Cerebellar nuclear complex (tissue), 1 donor: ENCODE measurements at places on chromosomes 4 and X.

- DNase-seq, result no peak
Measured at GRCh38 chr4:25970226-25970675, 56.2 kb downstream of the SMIM20 start.

- no peak for DNase-seq
Measured at GRCh38 chr4:9970399-9971011, 50.8 kb downstream of the SLC2A9 start.

DNA sequence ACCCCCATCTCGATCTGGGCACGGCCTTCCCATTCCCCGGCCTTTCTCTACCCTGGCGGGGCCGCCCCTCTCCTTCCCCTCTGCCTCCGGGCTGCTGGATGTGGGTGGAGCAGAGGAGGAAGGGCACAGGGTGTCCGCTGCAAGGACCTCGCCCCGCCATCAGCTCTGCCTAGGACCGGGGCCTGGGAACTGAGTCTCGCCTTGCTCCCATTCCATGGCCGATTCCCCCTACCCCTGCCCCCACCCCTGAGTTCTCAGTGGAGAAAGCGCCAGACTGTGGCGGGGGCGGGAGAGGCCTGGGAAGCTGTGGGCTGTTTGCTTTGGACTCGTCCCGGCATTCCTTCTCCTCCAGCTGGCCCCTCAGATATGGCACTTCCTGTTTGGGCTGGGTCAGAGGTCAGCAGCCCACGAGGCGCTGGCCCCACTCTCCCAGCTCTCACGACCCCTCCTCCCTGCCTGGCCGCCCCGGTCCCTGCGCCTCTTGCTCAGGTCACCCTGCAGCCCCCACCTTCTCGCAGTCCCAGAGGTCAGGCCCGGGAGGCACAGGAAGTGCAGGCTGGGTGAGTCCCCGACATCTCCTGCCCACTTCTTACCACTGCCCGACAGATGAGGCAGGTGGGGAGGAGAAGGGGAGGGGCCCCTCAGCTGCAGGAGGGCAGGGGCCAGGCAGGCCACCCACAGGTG lies 6.4 kb upstream of the BGN start:
- DNase-seq, result no peak

DNA sequence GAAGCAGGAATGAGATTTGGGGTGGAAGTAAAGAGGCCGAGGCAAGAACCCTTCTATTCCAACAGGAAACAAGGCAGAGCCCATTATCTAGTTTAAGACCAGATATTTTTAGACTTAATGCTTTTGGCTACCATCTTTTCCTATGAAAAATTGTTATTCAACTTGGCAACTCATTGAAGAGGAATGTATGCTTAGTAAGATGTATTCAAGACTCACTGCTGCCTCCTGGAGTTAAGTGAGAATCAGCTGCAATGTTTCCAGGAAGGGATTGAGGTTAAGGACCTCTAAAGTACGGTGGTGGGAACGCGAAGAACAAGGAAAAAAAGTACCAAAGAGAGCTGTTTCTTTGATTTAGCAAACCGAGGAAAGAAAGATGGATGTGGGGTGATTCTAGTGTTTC lies 89.1 kb downstream of the RAPGEF2 start:
- DNase-seq, result no peak

DNA sequence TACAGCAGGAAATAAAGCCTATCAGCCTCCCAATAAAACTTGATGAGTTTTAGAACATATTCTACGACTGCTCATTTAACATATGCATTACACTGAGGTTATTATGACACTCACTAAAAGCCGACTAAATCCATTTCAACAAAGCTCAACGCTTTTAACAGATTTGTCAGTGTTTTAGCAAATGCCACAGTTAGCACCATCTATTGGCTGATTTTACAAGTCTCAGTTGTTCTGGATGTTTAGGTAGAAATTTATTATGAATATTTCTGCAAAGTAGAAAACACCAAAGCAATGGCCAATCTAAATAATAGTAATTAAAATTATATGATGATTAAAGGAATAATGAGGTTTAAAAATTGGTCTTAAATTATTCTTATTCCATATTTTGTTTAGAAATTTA lies 993.2 kb upstream of the PCDH7 start:
- DNase-seq, result no peak

DNA sequence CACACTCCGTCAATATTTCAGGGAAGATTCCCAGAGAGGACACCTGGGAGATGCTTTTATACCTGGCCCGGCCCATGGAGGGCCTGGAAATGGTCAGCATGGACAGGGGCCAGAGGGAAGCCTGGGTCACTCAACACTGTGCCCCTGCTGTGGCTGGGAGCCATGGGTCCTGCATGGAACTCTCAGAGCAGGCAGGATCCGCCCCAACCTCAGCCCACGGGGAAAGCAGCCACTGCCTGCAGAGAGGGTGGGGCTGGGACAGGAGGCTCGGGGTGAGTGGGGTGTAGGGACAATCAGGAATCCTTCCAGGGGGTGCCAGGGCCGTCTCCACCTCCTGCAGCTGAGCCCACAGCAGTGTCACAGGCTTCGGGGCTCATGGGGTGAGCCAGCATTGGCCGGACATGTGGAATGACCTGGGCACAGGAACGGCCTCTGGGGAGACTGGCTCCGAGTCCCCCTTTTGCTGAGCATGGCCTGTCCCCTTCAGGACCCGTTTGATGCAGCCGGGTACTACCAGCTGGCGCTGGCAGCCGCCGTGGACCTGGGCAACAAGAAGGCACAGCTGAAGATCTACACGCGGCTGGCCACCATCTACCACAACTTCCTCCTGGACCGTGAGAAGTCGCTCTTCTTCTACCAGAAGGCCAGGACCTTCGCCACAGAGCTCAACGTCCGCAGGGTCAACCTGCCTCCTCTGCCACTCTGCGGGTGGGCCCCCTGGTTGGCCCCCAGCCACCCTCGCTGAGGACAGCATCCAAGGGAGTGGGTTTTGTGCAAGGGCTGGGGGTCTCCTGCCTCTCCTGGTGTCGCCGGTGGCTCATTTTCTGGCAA lies 29.1 kb upstream of the HTRA3 start:
- DNase-seq, result no peak

GRCh38 chrX:137051978-137052642 lies 18.3 kb upstream of the GPR101 start:
- DNase-seq, result no peak

DNA sequence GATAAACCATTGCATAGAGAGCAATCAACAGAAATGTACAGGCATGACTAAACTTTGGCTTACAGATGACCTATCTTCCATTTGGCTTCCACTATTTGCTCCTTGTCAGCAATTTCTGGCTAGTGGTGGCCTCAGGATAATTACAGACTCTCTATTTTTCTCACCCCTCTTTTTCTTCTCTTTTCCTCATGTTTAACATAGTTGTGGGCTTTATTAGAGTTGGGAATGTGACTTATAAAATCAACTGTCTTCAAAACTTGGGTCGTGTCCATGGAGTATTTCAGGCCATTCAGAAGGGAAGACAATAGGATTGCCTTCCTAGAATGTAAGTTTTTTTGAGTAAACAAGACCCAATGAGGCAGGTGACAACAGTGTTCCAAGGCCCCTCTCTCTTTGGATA lies 236.2 kb downstream of the FRAS1 start:
- no peak for DNase-seq

DNA sequence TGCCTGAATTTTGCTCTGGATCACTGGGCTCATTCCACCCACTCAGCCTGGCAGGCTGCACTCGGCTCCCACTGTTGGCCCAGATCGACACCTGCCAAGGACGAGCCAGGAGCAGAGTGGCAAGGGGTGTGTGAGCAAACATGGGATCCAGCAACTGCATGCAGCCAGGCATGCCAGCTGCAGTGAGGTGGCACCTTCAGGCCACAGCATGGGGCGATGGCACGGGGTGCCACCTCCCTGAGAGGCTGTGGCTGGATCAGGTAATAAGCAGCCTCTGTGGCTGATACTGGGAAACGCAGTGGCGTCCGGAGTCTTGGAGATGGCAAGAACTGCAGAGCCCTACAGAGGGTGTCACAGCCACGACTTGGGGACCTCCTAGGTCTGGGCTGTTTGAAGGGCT lies 244.5 kb upstream of the FSTL5 start:
- DNase-seq, result no peak

DNA sequence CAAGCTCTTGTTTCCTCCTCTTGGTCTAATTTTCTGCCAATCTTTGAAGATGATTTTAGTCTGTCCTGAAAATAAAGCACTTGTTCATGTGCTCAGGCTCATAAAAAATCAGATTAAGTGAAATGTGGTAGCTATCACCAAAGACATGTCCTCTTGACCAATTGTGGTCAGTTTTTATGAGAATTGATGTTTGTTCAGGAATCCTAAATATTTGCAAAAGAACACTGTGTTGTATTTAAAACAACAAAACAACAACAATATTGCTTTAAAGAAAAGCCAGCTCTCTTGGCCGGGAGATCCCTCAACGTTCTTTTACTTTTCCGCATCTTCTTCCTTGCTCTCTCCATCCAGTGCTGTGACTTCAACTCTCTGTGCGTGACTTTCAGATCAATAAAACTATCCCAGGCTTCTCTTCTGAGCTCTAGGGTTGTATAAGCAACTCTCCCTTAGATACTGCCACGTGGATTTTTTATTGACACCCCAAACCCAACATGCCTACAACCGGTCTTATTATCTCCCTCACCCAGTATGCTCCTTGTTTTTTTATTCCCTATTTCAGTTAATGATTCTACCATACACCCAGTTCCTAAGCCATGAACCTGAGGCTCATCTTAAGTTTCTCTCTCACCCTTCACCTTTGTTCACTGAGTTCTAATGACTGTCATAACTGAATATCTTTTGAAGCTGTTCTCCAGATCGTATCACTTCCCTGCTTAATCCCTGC lies 309.9 kb downstream of the ARHGAP10 start:
- DNase-seq, result no peak

DNA sequence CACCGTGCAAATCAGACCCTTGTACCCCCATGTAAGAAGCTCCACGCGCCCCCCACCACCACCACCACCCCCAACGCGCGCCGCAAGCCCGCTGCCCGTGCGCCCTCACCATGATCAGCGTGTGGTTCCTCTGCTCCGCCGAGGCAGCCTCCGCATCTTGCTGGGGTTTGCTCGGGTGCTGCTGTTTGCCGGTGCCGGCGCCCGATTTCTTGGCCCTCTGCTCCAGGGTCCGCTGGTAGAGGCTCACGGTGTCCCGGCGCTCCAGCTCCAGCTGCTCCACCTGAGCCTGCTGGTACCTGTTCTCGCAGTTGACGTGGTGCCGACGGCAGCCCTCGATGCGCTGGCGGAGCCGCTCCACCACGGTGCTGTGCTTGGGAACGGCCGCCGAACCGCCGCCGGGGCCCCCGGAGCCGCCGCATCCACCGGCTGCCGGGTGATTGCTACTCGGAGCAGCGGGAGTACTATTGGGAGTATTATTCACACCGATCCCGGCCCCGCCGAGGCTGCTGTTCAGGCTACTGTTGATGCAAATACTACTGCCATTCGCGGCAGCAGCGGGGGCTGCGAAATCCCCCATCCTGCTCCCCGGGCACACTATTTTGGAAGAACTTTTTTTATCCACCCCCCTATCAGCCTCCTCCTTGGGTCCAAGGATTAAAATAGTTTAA lies 1.1 kb downstream of the MAML3 start:
- no peak for DNase-seq

DNA sequence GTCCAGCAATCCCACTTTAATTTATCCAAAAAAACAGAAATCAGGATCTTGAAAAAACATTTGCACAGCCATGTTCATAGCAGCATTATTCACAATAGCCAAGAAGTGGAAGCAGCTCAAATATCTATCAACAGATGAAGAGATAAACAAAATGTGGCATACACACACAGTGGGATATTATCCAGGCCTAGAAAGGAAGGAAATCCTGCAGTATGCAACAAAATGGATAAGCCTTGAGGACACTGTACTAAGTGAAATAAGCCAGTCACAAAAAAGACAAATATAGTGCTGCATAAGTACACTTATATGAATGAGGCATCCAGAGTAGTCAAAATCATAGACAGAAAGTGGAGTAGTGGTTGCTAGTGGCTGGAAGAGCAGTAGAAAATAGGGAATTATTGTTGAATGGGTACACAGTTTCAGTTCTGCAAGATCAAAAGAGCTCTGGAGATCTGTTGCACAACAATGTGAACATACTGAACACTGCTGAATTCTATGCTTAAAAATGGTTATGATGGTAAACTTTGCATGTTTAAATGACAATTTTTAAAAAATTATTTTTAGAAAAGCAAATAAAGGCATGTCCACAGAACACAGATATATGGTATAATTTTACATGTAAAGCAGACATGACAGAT lies 25.6 kb downstream of the CHM start:
- no peak for DNase-seq

GRCh38 chr4:20284990-20285389 lies 33.3 kb downstream of the SLIT2 start:
- DNase-seq, result no peak

DNA sequence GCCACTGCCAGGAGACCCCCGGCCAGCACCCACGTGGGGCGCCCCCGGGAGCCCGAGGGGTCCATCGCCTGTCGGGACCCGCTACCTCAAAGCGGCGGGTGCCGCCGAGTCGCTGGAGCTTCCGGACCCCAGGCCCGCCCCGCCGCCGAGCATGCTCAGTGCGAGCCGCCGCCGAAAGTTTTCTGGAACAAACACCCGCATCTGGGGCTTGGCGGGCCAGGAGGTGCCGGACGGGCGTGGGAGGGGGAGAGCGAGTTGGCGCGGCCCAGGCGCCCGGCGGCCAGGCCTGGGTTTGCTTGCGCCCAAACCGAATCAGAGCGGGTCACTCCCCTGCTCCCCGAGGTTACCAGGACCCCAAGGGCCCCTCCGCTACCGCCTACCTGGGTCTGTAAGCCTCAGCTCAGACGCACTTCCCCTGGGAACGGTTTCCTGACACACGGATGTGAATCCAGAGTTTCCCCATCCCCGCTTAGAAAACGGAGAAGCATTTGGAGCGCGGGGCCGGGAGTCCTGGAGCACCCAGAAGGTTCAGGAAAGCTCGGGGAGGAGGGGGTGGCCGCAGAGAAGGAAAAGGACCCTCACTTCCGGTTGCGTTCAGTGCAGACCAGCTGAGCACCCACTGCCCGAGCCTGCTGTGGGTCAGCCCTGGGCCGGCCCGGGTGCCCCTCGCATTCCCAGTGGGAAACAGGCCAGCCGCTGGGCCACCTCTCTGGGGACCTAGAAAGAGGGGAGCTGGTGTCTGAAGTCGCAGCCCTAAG lies at the start of gene EVC2:
Gene EVC2 (minus strand): TSS at position 111 of the 758 bp plus-strand sequence. CDS start 46 bp downstream, at position 65.
- no peak for DNase-seq

DNA sequence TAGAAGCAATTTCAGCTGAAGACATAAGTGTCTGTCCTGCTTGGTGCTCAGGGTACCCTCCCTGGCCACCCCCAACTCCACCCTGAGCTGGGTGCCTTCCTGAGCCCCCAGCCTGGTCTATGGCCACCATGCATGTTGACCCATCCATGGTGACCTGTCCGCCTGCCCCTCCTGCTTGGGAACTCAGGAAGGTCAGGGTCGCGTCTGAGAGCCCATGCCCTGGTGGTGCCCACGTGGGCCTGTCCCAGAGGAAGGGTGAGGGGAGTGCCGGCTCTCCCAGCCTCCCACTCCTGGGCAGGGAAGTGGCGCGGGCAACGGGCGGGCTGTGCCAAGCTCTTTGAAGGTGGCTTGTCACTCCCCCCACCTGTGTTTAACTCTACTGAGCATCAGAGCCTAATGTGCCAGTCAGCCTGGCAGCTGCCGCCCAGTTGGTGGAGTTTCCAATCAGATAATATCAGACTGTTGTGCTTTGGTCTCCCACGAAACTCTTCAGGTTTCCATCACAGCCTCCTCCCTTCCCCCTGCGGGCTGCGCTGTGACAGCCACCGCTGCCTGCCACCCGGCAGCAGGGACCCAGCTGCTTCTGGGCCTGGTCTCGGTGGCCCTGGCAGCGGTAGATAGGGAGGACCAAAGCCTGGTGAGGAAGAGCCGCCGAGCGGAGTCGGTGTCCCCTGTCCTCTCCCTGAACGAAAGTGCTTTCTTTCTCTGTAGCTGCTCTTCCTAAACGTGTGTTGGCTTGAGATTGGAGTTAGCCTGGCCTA lies 4.8 kb downstream of the SH3BP2 start:
- no peak for DNase-seq
